Vagina (tissue), 2 donors: ENCODE measurements at places on chromosomes 7 and 10.

GRCh38 chr10:44933451-44934321 is 22.5 kb downstream of the TMEM72 start:
- no peak for DNase-seq

GRCh38 chr10:35232527-35232926 is 103.8 kb upstream of the CCNY start:
- no peak for DNase-seq

DNA sequence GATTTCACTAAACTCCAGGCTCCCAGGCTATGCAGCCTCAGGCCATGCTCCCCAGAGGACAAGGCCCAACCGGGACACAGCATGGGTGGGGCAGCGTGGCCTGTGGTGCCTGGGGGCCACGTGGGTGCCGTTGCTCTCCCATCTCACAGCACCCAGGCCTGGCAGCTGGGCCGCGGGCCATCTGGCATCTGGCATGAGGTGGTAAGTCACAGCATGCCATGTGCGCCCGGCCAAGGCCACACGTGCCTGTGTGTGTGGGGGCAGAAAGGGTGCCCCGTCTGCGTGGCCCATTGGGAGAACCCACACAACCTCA is 204.1 kb downstream of the EBF3 start:
- DNase-seq: no peak

- no peak for DNase-seq
Measured at GRCh38 chr10:30813872-30814481, 184.4 kb upstream of the LYZL2 start.

DNA sequence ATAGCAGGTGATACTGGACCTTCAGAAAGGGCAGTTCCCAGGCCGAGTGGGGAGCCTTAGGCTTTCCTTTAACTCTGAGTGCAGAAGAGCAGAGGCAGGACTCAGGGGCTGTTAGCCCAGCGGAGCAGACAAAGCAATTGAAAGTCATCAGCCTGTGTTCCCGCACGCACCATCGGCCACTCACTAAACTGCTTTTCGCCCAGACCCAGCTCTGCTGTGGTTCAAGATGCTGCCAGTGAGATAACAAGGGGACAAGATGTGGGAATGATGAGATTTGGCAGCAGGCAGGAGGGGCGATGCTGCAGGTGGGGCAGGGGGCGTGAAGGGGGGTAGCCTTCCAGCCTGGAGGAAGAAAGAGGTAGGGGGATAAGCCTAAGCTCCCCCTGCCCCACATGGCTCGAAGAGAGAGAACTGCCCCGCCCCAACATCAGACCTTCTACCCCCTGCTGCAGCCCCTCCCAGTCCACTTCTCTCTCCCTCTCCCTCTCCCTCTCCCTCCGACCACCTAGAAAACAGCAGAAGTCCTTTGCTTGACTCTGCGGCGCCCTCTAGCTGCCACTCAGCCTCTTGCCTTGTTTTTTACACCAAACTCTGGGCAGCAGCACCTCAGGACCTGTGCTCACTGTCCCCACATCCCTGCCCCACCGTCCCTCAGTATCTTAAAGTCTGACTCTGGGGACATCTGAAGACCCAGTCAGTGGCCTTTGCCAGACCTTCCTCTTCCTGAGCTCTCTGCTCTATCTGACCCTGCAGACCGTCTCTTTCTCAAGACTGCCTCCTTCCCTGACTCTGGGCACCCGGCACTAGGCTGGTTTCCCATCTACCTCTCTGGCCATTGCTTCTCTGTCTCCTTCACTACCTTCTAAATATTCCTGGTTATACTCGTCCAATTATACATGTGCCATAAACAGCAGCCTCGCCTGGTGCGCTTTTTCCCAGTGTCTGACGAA is 110.5 kb downstream of the C10orf105 start:
- DNase-seq: no peak

GRCh38 chr10:96512524-96513304 is 1.0 kb downstream of the TLL2 start:
- DNase-seq: no peak

- no peak for DNase-seq
Measured at GRCh38 chr10:77027576-77027975, 610.0 kb downstream of the KCNMA1 start.

DNA sequence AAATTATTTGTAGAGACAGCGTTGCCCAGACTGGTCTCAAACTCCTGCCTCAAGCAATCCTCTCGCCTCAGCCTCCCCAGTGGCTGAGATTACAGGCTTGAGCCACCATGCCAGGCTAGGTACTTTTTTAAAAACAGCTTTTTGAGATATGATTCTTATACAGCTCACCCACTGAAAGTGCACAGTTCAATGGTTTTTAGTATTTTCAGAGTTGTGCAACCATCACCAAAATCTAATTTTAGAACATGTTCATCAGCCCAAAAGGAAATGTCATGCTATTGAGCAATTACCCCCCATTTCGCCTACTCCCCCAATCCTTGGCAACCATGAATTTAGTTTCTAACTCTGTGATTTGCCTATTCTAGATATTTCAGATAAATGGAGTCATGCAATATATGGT is 73.7 kb downstream of the EVX1 start:
- no peak for DNase-seq

DNA sequence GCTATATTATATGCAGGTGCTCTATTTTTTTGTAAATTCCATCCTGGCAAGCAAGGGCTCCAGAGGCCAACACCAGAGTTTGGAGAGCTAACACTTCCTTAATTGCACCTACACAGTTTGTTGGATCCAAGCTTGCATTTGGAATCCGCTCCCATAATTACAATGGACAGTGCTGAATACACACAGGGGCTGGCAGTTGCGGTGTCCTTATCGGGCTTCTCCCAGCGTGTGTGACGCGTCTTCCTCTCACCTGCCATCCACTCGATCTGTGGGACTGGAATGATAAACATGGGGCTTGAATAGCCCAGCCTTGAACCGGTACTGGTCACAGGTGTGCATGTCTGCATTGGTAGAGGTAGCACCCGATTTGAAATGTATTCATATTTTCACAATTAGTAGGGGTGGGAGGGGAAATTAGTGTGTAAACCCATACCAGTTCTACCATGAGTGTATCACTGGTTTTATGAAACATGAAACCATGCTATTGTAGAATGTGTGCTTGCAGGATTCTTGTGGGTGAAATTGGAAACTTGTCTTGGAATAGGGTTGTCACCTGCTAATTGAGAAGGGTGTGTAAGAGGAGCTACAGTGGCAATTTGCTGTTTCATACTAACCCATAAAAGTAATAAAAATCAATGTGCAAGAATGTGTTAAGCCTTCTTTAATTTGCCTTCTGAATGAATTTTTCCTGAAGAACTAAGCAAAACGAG is 316.5 kb downstream of the WDR11 start:
- no peak for DNase-seq

DNA sequence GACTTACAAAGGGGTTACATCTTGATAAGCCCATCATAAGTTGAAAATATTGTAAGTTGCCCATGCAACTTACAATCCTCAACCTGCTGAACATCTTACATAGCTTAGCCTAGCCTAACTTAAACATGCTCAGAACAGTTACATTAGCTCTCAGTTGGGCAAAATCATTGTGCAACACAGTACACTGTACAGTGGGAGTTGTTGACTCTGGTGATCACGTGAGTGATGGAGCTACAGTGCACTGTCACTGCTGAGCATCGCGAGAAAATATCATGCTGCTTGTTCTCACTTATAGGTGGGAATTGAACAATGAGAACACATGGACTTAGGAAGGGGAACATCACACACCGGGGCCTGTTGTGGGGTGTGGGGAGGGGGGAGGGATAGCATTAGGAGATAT is 214.9 kb upstream of the ZMIZ1 start:
- no peak for DNase-seq

DNA sequence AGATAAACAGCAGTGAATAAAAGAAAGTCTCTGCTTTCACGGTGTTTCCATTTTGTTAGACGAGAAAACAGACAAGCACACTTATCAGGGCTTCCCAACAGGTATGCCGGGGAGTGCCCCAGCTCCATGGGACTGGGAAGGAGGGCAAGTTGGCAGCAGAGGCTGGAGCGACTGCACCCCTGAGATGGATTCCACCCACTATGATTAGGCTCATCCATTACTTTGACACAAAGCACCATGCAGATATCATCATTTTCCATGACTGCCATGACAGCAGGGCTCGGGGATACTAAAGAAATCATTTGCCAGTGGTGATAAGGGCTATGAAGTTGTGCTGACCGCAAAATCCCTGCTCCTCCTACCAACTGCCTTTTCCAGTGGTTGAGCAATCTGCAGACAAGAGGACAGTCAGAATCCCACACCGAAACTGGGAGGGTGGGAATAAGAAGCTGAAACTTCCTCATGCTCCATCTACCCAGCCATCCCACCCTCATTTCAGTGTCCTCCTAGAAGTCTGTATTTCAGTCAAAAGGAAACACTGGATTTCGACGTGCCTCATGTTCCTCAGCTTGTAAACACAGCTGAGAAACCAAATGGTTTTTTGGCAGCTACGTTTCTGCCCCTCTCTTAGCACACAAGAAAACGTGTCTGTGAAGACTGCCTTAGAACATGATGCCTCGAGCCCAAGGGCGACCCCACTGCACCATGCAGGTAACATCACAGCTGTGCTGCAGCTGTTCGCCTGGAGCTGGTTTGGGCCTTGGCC is 15.5 kb downstream of the CREB3L2 start:
- DNase-seq: no peak

DNA sequence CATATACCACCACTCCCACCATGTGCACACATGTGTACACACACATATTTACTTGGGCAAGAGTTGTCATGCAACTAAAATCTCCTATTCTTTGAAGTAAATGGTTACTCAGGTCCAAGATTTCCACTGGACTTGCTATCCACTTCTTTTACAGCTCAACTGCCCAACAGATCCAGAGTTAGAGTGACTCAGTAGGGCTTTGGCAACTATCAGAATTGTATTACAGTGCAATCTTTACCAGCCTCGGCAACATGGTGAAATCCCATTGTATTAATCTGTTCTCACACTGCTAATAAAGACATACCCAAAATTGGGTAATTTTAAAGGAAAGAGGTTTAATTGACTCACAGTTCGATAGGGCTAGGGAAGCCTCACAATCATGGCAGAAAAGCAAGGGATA is 51.9 kb upstream of the ABLIM1 start:
- no peak for DNase-seq

DNA sequence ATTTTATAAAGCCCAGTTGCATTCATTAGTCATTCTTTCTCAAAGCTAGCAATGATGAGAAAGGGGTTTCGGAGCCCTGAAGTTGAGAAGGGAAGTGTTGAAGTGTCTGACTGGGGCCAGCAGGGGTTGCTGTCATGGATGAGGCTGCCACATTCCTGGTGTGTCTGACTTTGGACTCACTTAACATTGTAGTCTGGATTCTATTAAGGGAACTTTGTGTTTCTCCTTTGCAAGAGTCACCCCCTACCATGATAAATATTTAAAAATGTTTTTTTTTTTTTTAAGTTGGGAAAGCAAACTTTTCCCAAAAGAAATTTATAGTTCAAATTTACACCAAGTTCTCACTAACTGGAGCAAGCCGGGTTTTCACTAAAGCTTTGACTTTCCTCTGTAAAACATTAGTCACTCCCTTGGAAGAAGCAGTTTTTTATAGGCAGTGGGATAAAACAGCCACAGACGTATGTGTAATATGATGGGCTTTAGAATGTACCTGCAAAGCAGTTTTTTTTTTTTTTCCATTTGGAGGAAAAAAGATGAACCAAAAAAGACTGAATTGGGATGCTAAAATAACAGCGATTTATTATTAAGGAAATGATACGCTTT is 243.6 kb downstream of the TWIST1 start:
- no peak for DNase-seq

GRCh38 chr7:22860784-22861482 is 38.3 kb upstream of the TOMM7 start:
- no peak for DNase-seq

- DNase-seq: no peak
Measured at GRCh38 chr10:48257407-48257961, 17.0 kb downstream of the FRMPD2 start.

DNA sequence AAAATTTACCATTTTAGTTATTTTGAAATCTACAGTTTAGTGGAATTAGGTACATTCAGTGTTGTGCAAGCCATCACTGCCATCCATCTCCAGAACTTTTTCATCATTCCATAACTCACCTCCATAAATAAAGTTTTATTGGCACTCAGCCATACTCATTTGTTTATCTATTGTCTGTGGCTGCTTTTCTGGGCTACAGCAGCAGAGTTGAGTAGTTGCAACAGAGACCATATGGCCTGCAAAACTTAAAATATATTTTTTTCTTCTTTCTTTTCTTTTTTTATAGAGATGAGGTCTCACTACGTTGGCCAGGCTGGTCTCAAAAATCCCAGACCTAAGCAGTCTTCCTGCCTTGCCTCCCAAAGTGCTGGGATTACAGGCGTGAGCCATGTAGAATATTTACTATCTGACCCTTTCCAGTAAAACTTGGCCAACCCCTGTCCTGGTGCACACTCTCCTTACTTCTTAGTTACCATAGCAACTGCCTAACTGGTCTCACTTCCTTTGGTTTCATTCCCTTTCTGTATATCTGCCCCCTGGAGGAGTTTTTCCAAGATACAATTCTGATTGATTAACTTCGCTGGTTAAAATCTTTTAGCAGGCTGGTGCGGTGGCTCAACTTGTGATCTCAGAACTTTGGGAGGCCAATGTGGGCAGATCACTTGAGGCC is 133.2 kb downstream of the CUX1 start:
- DNase-seq: no peak

- no peak for DNase-seq
Measured at GRCh38 chr7:91151916-91152315, 112.3 kb upstream of the FZD1 start.
